NCI-H1105 treated with DMSO at 0.1 percent for 48 hours (cell line): ENCODE measurements at places on chromosomes 11 and 22.

DNA sequence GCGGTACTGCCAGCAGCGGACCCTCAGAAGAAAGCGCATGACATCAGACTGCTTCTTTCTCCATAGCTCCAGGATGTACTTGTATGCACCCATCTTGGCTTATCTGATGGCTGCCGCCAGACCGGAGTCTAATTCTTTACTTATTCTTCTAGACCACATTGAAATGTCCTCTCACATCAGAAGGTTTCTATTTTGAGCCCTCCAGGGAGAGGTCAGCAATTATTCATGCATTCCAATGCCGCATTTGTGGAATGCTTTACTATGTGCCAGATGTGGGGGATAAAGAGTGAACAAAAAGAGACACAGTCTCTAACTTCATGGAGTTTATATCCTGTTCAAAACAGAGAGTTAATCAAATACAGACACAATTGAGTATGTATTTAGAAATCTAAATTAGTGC, 230.1 kb downstream of the MIAT start:
- DNase-seq, result no peak

- no peak for DNase-seq
Observed at GRCh38 chr22:46003271-46004091, 26.5 kb upstream of the WNT7B start.

- peak; percentile 29 for DNase-seq
Observed at GRCh38 chr22:46750863-46751443, 11.5 kb upstream of the TBC1D22A start.

- DNase-seq, result no peak
Observed at GRCh38 chr11:97336064-97336463, 946.3 kb downstream of the JRKL start.

DNA sequence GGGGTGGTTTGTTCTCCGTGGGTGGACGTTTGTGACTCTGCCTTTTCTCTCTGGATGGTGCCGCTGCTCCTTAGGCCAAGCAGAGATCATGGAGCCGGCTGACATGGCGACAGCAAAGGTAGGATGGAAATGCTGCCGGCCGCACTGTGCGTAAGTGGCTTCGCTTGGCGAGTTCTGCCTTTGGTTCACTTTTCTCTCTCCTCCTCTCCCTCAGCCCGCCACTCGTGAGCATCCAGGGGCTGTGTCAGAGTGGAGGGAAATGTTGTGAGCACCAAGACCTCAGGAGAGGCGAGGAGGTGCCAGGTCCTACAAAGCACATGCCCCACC, 80.5 kb downstream of the GRAMD1B start:
- DNase-seq, result no peak
